ENCODE measurements at places on chromosomes 3 and 15. TPM values are rescaled to one million over a fixed set of nuclear protein-coding genes. Genes with fewer than 3 reads are reported as not detected.
A peak's percentile ranks its signal among the peaks of the same experiment; 100 is the strongest.

DNA sequence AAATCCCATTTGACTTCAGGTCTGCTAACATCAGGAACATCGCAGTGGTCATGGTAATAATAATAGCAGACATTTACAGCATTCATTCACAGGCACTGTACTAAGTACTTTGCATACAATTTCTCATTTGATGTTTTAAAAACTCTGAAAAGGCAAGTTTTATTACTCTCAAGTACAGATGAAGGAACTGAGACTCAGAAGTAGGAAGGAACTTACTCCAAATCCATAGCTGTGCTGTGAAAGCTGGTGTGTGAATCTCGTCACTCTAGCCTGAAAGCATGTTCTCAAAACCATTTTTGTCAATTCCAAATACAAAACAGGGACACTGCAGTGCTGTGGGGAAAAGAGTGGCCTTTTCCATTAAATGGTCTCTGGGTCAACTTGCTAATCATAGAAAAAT lies 179.9 kb downstream of the FAM43A start:
- no peak for DNase-seq

DNA sequence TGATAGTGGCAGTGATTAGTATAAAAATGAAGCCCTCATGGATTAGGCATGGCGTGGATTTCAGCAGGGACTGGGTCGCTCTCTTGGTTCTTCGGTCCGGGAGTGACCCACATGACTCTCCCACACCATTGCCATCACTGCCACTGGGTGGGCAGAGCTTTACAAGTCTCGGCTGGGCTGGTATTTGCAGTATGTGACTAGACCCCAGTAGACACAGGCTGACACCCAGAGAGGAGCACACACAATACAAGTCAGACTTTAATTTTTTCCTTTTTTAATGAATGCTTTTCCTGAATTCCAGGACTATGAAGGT lies 1.5 kb downstream of the SV2B start:
- DNase-seq: no peak

DNA sequence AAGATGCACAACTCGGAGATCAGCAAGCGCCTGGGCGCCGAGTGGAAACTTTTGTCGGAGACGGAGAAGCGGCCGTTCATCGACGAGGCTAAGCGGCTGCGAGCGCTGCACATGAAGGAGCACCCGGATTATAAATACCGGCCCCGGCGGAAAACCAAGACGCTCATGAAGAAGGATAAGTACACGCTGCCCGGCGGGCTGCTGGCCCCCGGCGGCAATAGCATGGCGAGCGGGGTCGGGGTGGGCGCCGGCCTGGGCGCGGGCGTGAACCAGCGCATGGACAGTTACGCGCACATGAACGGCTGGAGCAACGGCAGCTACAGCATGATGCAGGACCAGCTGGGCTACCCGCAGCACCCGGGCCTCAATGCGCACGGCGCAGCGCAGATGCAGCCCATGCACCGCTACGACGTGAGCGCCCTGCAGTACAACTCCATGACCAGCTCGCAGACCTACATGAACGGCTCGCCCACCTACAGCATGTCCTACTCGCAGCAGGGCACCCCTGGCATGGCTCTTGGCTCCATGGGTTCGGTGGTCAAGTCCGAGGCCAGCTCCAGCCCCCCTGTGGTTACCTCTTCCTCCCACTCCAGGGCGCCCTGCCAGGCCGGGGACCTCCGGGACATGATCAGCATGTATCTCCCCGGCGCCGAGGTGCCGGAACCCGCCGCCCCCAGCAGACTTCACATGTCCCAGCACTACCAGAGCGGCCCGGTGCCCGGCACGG lies 991 bp downstream of the SOX2 start:
- DNase-seq: no peak

PRC1 gene
- total RNA-seq: 243 TPM

DLL4 gene
- 2.2 TPM for total RNA-seq

GRCh38 chr15:89783111-89783860 lies 7.2 kb downstream of the MESP2 start:
- no peak for DNase-seq

GRCh38 chr3:195003006-195003892 lies 267.7 kb downstream of the XXYLT1 start:
- DNase-seq: no peak

GRCh38 chr15:98809273-98809672 lies 160.9 kb downstream of the IGF1R start:
- no peak for DNase-seq

SCAMP5 gene
- total RNA-seq: 9.0 TPM

- peak; percentile 84 for DNase-seq
Observed at GRCh38 chr3:122942937-122943827, 84.4 kb downstream of the SEMA5B start.

- DNase-seq: no peak
Observed at GRCh38 chr3:187925326-187925725, 180.1 kb upstream of the BCL6 start.

- DNase-seq: peak; percentile 80
Observed at GRCh38 chr15:70802629-70803028, 39.3 kb upstream of the UACA start.

DNA sequence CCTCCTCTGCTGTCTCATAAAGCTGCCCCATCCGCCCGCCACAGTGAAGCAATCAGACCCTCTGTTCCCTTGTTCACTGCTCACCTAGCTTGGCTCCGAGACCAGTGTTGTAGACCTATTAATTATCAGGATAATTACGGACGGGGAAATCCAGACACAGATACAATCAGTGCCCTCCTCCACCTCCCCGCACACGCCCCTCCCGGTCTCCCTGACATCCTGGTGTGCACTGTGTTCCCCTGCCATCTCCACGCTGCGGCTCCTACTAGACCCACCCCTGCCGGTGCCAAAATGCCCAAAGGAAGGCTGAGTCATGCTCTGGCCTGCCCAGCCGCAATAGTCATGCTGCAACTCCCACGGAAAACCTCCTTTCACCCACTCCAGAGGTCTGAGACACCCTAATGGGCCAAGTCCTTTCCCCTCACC lies 277.3 kb upstream of the TLE3 start:
- DNase-seq: peak; percentile 88

FEZF2 gene
- not detected for total RNA-seq

DNA sequence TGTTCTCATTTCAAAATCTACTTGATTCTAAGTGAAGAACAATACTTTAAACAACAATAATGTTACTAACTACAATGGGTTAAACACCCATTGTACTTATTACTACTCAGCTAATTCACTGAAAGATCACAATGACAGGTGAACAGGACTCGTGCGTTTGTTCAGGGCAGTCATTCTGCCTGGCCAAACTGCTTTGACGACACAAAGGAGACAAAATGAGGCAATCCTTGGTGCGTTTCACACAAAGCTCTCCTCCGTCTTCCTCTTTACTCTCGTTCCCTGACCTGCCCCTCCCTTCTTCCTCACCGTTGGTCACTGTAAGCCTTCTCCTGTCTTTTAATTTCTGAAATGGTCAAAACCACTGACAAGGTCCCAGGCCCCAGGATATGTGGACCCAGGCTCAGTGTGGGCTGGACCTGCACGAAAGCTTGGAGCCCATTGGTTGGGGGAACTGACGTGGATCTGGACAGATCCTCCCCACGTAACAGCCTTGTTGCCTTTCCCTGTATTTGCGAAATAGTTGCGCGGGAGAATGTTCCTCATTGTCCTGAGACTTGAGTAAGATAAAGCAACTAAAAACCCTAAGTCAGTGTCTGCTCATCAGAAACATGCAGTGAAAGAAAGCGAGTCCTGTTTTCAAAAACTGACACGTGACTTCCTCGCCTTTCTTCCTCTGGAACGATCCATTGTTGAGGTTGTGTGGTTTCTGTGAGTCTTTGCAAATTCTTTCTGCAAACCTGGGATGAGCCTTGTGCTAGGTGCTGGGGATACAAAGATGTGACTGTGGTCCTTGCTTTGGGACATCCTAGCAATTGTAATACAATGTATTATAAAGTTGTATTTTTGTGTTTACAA lies 147.1 kb upstream of the RGMA start:
- no peak for DNase-seq

- DNase-seq: no peak
Observed at GRCh38 chr3:18223974-18224373, 201.2 kb downstream of the SATB1 start.

GRCh38 chr3:81216192-81216591 lies 545.3 kb downstream of the GBE1 start:
- peak; percentile 92 for DNase-seq

DNA sequence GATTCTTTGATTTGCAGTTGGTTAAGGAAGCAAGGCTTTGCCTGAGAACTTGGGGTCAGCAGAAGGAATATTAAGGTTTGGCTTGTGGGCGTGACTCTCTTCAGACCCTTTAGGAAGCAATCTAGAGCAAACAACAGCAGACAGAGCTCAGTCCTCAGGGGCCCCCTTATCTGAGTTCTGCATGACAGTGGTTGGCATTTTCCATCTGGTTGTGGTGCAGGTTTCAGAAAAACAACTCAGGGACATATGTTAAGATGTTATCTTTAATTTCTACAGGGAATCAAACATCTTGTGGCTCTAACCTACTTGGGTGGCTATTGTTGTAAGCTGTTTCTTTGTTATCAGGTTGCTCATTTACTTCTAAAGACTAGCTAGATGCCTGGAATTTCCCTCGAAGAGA lies 141.4 kb downstream of the VPS8 start:
- DNase-seq: no peak

TGM4 gene
- 1.2 TPM for total RNA-seq

SHF gene
- total RNA-seq: 2.2 TPM

CHST14 gene
- 12.2 TPM for total RNA-seq

SV2B gene
- total RNA-seq: not detected

Measured in PC-3 (cell line).